ENCODE measurements at places on chromosomes 3 and 15.

DNA sequence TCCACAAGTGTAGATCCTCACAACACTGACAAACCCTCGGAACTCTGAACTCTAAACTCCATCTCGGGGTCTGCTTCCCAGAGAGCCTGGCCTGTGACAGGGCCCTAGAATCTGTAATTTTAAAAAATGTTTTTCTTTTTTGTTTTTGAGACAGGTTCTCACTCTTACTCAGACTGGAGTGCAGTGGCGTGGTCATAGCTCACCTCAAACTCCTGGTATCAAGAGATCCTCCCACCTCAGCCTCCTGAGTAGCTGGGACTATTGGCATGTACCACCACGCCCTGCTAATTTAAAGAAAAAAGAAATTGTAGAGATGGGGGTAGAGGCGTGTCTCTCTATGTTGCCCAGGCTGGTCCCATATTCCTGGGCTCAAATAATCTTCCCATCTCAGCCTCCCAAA is 26.2 kb downstream of the CRABP1 start:
- DNase-seq, result peak; percentile 16

DNA sequence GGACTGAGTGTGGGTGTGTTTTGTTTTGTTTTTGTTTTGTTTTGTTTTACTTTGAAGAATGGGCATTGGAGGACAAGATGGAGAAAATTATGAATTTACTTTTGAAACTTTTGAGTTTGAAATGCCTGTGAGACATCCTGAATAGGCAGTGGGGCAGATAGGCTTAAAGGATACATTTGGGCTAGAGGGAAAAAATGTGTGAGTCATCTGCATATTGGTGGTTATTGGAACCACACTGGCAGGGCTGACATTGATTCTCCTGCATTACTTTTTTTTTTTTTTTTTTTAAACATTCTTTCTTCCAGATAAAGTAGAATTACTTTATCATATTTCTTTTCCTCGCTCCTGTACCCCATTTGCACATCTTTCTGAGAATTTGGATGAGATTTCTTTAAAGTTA is 56.1 kb downstream of the CALML4 start:
- DNase-seq, result no peak

DNA sequence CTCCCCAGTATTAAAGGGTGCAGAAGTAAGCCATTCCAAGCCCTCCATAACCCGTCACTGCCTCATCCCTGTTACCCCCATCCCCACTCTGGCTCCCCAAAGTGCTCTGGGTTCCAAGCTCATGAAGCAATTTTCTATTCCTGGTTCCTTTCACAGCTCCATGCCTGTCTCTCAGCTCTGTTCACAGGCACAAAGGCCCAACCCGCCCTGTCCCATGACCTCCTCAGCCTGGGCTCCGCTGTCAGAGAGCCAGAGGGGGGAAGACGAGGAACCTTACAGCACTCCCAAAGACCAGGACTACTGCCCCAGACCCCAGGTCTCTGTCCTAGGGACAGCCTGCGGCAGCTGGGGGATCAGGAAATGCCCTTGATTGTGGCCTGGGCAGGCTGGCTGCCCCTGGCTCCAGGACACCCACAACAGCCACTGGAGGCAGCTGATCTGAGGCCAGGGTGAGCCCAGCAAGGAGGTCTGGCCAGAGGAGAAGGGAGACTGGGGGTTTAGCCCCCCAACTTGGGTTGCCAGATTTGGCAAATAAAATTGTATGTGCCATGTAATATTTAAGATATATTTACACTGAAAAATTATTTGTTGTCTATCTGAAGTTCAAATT is 43.2 kb upstream of the LINGO1 start:
- DNase-seq, result no peak

DNA sequence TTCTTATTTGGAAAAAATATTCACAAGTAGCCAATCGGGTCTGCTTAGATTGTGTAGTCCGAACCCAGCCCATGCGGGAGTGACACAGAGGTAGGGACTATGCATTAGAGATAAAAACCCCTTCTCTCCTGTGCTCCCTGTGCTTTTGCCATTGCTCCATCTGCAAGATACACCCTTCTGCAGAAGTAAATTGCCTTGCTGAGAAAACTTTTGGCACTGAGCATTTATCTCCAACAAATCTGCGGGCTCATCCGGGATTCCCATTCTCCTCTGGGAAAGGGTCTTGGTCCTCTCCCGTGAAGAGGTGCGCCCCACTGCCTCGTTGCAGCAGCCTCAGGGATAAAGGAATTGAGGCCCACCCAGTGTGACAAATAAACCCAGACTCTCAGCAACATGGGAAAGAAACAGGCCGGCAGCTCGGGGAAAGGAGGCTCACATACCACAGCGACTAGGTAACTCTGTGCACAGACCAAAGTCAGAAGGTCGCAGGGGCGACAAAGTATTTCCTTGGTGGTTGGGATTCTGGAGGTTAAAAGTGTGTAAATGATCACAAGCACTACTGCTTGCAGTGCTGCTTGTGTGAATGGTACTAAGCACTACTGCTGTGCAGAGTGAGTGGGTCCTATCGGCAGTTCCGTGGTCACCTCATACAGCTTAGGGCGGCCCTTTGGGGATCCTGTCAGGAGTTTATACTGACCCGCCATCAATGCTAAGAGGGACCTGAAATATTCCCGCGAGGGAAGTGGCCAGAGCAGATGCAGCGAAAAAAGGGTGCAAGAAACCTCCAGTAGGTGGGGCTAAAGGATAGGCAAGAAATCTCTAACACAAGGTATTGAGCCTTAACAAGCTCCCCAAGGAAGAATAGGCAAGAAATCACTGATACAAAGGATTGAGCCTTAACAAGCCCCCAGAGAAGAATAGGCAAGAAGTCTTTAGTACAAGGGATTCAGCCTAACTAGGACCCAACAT is 54.3 kb downstream of the GSK3B start:
- no peak for DNase-seq

DNA sequence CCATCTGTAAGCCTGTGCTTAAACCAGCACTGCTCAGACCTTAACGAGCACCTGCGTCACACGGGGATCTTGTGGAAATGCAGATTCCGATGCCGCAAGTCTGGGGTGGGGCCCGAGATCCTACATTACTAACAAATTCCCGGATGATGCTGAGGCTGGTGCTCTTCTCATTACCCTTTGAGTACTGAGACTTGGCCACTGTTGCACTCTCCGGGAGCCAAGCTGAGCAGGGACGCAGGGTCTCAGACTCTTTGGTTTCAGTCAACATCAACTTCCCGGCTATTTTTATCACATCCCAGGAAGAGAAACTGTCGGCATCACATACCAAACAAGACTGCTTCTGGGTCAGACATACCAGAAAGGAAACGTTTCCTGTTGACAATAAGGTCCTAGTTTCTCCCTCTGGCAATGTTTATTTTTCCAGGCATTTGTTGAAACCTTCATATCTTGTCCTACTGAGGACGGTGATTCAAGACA is 276.6 kb downstream of the SHQ1 start:
- no peak for DNase-seq

- DNase-seq, result no peak
Observed at GRCh38 chr3:14770591-14770990, 48.2 kb upstream of the FGD5 start.

- DNase-seq, result no peak
Observed at GRCh38 chr3:4841776-4842440, 137.3 kb upstream of the BHLHE40 start.

DNA sequence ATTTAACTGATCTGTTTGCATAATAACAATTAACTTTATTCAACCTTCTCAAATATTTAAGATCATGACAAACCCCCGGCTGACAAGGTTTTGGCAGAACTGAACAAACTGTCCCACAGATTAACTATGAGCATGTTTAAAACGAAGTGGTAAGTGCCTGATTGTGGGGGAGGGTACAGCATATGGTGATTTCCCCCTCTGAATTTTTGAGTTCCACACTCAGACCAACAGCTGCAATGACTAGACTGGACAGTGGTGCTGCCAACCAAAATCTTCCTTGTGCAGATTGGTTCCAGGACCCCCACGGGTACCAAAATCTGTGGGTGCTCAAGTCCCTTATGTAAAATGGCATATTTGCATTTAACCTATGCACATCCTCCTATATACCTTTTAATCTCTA is 449.5 kb downstream of the SHQ1 start:
- no peak for DNase-seq

DNA sequence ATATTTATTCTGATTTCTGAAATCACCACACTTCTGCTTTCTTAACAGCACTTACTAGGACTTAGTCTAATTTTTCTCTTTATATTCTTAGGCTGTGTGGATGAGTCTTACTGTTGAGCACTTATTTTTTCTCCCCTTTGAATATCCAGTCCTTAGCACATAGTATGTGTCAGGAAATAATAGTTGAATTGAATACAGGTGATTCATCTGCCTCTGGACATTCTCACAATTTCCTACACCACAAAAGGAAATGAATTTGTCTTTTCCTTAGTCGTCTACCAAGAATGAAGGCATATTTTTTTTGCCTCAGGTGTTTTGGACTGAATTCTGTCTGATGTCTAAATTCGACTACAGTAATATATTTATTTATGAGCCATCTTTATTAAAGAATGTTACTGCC is 204.2 kb downstream of the GHSR start:
- no peak for DNase-seq

GRCh38 chr3:77186728-77187127 is 146.8 kb downstream of the ROBO2 start:
- DNase-seq, result no peak

GRCh38 chr15:70486451-70487386 is 276.6 kb downstream of the UACA start:
- no peak for DNase-seq

GRCh38 chr3:197597335-197597734 is 41.6 kb upstream of the BDH1 start:
- DNase-seq, result no peak

DNA sequence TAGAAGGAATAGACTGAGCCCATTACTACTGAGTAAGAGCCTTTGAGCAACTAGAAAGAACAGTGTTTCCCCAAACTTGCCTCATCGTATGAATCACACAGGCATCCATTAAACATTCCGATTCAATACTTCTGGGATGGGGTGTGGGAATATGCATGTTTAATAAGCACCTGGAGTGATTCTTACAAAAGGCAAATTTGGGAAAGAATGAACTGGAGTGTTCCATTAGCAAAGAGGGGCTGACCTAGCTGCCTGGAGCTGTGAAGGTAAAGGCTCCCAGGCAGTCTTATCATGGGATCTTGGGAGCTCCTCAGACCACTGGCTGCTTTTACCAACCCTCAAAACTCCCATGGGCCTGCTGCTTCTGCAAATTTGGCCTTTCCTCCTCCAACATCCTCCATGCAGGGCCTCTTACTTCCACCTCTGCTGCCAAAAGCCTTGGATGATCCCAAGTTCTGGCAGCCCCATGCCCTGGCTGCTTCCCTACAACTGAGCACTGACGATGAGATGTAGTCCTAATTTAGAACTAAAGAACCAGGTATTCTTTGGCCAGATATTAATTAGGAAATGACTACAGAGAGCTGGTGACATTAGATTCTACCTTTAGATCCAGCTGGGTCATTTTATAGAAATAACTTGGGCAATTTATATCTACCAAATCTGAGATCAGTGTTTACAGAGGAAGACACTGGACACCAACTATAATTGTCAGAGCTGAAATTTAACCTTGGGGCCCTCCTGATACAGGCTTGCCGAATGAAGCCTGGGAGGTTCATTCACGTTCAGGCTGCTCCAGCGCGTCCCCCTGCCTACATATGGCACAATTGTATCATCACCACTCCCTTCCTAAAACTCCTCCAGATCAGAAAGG is 11.2 kb upstream of the HOMER2 start:
- DNase-seq, result no peak

DNA sequence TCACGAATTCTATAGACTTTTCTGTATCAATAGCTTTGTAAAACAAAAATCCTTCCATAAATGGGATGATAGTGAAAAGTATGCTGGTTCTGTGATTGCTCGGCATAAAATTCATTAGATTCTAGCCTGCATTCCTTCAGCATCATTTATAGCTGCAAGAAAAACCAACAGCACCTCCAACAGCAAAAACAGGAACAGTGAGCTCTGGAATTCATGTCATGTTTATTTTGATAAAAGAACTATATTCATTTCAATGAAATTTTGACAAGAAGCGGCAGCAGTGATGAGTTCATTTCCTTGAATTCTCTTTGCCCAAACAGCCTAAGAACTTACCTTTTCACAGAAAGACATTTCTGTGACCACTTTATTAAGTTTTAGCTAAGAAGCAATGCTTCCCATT is 515.2 kb upstream of the CCDC54 start:
- DNase-seq, result no peak

DNA sequence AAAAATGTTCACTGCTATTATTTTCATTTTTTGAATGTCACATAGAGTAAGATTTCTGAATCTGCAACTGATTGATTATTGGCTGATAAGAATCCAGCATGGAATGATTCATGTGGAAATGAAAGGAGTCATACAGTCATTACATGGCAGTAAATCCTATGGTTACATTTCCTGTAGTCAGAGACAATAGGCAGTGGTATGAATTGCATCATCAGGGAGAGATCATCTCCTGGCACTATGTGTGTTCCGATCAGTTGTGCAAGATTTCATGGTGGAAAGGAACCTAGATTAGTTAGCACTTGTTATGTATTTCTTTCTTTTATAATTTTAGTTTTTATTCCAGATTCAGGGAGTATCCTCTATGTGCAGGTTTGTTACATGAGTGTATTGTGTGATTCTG is 38.8 kb downstream of the SLC12A1 start:
- DNase-seq, result no peak

GRCh38 chr3:108488631-108489030 is 21.8 kb downstream of the MYH15 start:
- no peak for DNase-seq

- DNase-seq, result no peak
Observed at GRCh38 chr15:72592097-72592496, 62.4 kb upstream of the GOLGA6B start.

DNA sequence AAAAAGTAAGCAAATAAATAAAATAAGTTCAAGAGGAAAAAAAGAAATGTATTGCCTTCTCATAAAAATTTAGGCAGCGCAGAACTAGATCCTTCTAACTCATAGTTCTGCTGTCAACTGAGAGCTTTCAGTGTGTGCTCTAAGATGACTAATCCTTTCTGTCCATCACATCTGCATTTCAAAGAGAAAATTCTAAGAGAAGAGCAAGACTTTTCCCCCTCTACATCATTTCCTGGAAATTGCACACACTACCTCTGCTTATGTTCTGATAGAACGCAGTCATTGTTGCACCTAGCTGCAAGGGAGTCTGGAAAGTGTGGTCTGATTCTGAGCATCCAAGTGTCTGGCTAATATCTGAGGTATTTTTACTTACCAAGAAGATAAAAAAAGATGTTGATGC is 39.6 kb upstream of the SLCO3A1 start:
- no peak for DNase-seq

- DNase-seq, result no peak
Observed at GRCh38 chr15:92880796-92881195, 19.3 kb upstream of the CHD2 start.

Data from left hindlimb (tissue), 1 donor.